ENCODE measurements at places on chromosomes 2 and 18. TPM values are rescaled to one million over a fixed set of nuclear protein-coding genes. Genes with fewer than 3 reads are reported as not detected.

The MC5R gene
- not detected for total RNA-seq

The MYCN gene
- 3.2 TPM for total RNA-seq

The GPR75 gene
- total RNA-seq, result 4.9 TPM

The ANTXR1 gene
- total RNA-seq, result 20.6 TPM

The B3GNT7 gene
- total RNA-seq, result 0.50 TPM

The UGT1A7 gene
- not detected for total RNA-seq

The MTLN gene
- total RNA-seq, result 42.3 TPM

The AGXT gene
- not detected for total RNA-seq

The PTCD3 gene
- total RNA-seq, result 97.6 TPM

The SERPINB10 gene
- 0.07 TPM for total RNA-seq

The HOXD12 gene
- total RNA-seq, result not detected

The MPP4 gene
- total RNA-seq, result 15.8 TPM

The DPYSL5 gene
- not detected for total RNA-seq

The CASP10 gene
- 38.4 TPM for total RNA-seq

The SERPINB11 gene
- not detected for total RNA-seq

The VIT gene
- 2.2 TPM for total RNA-seq

The RAB6D gene
- not detected for total RNA-seq

The MBOAT2 gene
- 2.1 TPM for total RNA-seq

The ILKAP gene
- total RNA-seq, result 28.6 TPM

The PRKCE gene
- total RNA-seq, result 26.1 TPM

The RESP18 gene
- not detected for total RNA-seq

The ABCB11 gene
- total RNA-seq, result 0.53 TPM

The MYL1 gene
- total RNA-seq, result not detected

The ALLC gene
- not detected for total RNA-seq

The POTEJ gene
- not detected for total RNA-seq

The AQP12B gene
- not detected for total RNA-seq

The SCN9A gene
- total RNA-seq, result 1.1 TPM

The CYB5A gene
- 36.8 TPM for total RNA-seq

The INSIG2 gene
- total RNA-seq, result 24.1 TPM
